Fibroblast of the aortic adventitia (primary cell): ENCODE measurements at places on chromosomes 7 and 10. TPM values are rescaled to one million over a fixed set of nuclear protein-coding genes. Genes with fewer than 3 reads are reported as not detected.

DNA sequence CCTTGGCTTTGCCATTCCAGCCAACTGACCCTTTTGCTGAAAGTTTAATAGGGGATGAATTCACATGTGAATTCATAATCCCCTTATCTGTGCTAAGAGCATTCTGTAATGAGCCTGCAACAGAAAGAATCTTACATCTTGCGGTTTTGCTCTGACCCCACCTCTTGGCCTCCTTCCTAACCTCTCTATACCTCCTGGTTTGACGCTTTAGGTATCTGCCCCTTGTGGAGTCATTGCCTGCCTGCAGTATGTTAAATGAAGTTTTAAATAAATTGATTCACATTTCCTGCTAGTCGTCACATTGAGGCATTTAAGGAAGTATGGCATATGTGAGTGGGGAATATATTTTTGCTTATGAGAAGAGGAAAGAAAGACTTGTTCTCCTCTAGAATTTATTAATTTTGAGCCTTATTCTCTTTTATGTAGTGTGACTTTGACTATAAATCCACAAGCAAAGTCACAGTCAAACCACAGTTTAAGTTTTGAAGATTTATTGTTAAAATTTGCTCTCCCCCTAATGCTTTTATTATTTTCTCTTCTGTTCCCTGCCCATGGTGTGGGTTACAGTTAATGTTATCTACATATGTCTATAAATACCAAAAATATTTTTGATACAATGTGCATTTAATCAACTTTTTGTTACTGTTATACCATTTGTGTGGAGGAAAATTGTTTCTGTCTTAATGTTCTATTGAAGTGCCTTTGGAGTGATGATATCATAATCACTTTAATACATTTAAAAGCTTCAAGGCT lies 60.9 kb downstream of the LRMDA start:
- peak; percentile 57 for DNase-seq

DNA sequence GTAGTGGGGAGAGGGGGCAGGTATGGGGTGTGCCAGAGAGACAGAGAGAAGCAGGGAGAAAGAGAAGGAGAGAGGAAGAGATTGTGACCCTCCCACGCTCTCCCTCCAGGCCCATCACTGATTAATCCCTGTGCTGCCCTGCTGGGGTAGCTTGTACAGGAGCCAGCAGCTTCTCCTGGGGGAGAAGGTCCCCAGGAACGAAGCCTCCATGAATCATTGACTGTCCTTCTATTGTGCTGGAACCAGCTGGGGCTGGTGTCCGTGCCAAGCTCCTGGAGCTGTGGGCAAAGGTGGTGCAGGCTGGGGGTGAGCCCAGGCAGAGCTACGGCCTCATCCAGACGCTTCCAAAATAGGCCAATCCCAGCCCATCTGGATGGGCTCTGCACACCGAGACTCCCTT lies 20.9 kb downstream of the AQP1 start:
- DNase-seq = no peak

DNA sequence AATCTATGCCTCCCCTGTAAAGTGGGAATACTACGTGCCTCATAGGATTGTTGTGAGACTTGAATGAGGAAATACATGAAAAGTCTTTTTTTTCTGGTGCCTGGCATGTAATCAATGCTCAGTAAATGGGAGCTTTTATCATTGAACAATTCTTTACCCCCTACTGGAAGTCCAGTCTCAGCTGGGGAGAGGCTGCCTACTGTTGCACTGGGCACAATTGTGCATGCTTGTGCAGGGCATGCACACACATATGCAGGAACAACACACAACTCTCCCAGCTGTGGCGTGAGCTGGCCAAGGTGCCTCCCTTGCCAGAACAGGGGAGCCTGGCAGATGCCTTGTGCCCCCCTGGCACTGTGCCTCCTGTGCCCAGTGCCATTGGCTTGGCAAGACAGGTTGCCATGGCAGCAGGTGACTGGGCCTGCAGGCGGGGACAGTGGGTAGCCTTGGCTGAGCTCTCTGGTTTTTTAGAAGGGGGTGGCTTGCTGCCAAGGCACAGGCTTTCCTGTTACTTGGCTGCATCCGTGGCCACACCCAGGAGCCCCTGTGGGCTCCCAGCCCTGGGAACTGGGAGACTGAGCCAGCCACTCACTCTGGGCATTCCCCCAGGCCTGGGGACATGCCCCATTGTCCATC lies 16.1 kb upstream of the PALD1 start:
- peak; percentile 58 for DNase-seq

DNA sequence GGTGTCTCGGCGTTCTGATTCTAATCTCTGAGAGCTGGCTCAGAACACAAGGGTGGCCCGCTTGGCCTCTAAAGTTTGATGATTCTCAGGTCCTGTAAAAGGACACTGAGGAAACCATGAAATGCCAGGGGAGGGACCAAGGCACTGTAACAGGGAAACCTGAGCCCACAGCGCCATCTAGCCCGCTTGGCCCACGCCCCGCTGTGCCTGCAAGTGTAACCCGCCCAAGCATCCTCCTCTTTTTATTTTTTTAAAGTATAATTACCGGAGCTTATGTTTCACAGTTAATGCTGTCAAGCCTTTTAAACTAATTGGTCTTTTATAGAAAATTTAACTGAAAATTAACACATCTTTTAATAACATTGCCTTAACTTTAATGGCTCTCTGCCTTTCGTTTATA lies 734.7 kb downstream of the KCNMA1 start:
- peak; percentile 25 for DNase-seq

The AS3MT gene
- 2.9 and 7.0 TPM in 2 replicates for total RNA-seq

DNA sequence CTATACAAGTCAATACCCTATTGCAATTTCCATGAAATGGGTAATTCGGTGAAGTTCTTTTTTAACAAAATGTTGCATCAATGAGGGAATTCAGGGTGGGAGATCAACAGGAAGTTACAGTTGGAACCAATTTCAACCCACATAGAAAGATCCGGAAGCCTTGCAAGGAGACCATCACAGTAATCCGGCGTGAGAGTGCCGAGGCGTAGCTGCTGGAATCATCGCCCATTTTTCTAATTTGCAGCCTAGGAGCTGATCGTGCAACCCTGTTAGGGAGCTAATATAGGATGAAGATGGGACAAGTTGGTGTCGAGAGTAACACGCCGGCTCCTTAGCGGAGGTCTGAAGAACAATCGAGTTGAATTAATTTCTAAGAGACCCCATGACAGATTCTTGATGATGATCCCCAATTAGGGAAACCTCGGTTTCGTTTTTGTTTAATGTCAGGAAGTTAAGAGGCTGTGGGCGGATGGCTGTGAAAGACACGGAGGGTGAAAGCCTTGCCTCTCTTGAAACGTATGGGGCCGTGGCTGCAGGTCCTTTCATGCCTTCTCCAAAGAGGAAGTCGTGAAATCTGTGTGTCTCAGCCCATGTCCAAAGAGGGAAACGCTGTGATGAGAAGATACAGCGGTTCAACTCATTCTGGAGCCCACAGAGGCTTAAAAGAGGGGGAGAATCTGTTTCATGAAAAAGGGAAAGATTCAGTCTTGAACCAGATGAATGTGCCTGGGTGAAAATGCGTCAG lies 51.2 kb upstream of the CARD11 start:
- no peak for DNase-seq
